ENCODE measurements at places on chromosomes 11 and 22. TPM values are rescaled to one million over a fixed set of nuclear protein-coding genes. Genes with fewer than 3 reads are reported as not detected.

The OR5B12 gene
- total RNA-seq, result not detected

The DDX25 gene
- under 0.01 TPM for total RNA-seq

The SULT4A1 gene
- total RNA-seq, result not detected

The DKK3 gene
- 408 TPM for total RNA-seq

The TMPRSS13 gene
- total RNA-seq, result not detected

The ASPHD2 gene
- total RNA-seq, result 0.81 TPM

The C11orf65 gene
- not detected for total RNA-seq

The PACSIN3 gene
- total RNA-seq, result 22.1 TPM

The PGA5 gene
- not detected for total RNA-seq

The RFPL3 gene
- total RNA-seq, result not detected

The CABP4 gene
- total RNA-seq, result 3.1 TPM
